Stimulated activated CD8-positive, alpha-beta memory T cell treated with anti-CD3 and anti-CD28 coated beads, Interleukin-4, amount 100 ng/mL, for 1 hour (primary cell): ENCODE measurements at places on chromosomes 7 and 10.

GRCh38 chr10:27628621-27629020, 117.0 kb downstream of the MKX start:
- DNase-seq: no peak

GRCh38 chr10:91412354-91413087, 2.4 kb downstream of the HECTD2 start:
- DNase-seq: no peak

DNA sequence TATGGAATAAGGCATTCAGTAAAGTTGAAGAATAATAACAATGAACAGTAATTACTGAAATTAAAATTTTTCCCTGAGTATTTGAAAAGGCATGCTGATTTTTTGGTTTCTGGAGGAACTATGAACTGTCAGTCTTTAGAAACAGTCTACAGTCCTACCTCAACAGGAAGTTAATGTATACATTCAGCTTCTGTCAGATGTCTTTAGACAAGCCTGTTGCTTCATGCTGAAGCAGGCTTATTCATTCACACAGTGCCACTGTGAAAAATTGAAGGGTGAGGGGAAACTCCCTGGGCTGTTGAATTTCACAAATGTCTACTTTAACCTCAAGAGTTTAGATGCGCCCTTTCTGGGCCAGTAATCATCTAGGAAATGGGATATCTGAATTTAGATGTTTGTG, 3.5 kb downstream of the NRF1 start:
- DNase-seq: no peak

DNA sequence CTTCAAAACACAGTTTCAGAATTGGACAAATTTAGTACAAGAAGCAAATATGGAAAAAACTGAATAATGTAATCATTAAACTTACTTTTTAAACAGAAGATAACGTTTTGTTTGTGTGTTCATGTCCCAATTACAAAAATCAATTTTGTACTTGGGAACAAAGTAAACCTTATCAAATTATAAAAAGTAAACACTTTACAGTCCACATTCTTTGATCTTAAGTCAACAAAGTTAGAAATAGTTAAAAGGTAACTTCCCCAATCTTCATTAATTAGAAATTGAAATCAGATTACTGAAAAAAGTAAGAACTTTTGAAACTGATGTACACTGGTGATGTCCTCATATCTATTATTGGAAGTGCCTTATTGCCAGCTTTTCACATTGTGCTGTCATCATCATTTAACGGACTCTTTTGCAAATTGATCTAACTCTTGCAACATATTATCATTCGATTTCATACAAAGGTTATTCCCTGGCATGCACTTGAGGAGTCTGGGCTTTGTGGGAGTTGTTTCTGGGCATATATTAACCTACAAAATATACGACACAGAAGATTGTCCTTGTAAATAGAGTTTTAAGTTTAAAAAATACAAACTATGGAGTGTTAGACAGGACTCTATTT, 15.1 kb upstream of the CYP2E1 start:
- DNase-seq: no peak

DNA sequence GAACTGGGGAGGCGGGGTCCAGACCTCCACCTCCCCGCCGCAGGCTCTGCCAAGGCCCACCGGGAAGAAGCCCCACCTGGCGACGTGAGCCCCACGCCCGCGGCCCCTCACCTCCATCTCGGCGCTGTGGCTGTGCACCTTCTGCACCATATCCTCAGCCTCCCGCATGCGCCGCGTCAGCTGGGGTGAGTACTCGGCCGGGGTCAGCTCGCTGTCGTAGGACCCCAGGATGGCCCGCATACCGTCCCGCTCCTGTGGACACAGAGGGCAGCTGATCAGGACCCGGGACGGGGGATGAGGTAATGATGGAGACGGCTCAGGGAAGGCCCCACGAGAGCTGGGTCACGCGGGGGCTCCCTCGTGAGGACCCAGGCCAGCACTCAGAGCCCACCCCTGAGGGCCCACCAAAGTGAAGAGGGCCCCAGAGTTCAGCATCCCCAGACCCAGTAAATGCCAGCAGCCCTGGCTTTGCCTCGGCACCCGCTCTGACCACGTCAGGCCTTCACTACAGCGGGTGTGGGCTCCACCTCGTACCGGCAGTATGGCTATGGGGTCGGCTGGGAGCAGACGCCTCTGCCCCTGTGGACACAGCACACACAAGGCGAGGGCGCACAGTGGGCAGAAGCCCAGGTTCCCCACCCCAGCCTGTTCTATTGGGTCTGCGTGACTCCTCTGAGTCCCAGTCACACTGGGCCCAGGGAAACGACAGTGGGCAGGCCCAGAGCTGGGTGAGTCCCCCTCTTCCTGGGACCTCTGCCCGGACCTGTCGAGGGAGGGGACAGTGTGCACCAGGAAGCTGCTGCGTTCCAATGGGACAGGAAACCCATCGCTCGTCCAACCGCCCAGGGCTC, 218.1 kb downstream of the MAD1L1 start:
- DNase-seq: no peak

GRCh38 chr7:73891178-73891885, 30.4 kb downstream of the TMEM270 start:
- no peak for DNase-seq

GRCh38 chr7:158549616-158550393, 37.8 kb downstream of the PTPRN2 start:
- DNase-seq: no peak
